ENCODE measurements at places on chromosomes 5 and 9.

GRCh38 chr9:11868795-11869194 lies 824.4 kb upstream of the TYRP1 start:
- no peak for DNase-seq

- no peak for DNase-seq
Observed at GRCh38 chr5:181024245-181025064, 15.6 kb upstream of the BTNL9 start.

DNA sequence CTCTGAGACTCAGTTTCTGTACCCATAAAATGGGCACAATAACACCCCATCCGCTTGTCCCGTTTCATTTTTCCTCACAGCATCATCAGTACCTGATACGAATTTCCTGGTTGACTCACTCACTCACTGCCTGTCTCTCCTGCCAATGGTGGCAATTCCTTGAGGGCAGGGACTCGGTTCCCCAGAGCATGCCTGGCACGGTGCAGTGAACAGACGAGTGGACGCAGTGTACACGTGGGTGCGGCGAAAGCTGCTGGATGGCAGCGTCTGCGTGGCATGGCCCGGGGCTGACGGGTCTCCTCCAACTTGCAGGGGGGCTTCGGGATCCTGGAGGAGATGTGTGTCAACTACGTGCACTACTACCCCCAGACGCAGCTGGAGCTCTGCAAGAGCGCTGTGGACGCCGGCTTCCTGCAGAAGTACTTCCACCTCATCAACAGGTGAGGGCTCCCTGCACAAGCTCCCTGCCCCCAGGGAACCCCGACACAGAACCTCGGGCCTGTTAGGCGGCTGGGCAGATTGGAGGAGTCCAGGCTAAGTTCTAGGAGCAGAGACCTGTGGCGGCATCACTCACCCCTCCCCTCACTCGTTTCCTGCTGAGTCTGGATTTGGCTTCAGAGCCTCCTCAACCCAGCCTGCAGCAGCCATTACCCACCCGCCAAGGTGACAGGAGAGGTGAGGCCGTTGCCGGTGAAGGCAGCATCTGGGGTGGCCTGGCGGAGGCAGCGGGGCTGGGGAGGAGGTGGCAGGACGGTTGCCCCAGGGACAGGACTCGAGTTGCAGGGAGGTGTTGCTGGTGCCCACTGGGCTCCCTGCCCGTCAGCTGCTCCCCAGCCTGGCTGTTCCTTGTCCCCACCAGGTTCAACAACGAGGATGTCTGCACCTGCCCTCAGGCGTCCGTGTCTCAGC lies 20.3 kb downstream of the DBH start:
- DNase-seq: no peak

GRCh38 chr9:93254061-93254481 lies 70.1 kb downstream of the WNK2 start:
- no peak for DNase-seq

GRCh38 chr5:38831909-38832308 lies 13.9 kb upstream of the OSMR start:
- DNase-seq: no peak

DNA sequence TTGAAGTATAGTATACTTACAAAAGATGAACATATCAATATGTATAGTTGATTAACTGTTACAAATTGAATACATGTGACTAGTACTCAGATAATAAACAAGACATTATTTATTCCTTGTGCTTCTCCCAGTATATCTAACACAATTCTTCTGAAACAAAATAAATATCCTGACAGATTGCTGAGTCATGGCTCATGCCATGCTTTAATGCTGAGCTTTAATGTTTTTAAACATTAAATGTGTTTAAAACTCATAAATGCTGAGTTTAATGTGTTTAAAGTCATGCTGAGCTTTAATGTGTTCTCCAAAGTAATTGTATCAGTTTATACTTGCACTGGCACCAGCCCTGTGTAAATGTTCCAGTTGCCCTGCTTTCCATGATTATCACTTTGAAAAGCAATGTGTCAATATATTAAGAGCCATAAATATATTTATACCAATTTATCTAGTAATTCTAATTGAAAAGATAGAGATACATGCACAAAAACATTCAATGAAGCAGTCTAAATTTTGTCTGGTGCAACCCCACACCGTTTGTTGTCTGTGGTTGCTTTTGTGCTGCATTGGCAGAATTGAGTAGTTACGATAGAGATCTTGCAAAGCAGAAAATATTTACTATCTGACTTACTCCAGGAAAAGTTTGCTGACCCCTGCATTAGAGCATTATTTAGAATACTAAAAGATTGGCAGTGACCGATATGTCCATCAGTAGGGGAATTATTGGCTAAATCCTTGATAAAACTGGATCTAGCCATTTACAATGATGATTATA lies 15.7 kb downstream of the KIAA1958 start:
- no peak for DNase-seq

- no peak for DNase-seq
Observed at GRCh38 chr5:151733358-151734063, 24.9 kb downstream of the ATOX1 start.
